Upper lobe of left lung (tissue), 6 donors: ENCODE measurements at places on chromosomes 6 and 20. TPM values are rescaled to one million over a fixed set of nuclear protein-coding genes. Genes with fewer than 3 reads are reported as not detected.

DNA sequence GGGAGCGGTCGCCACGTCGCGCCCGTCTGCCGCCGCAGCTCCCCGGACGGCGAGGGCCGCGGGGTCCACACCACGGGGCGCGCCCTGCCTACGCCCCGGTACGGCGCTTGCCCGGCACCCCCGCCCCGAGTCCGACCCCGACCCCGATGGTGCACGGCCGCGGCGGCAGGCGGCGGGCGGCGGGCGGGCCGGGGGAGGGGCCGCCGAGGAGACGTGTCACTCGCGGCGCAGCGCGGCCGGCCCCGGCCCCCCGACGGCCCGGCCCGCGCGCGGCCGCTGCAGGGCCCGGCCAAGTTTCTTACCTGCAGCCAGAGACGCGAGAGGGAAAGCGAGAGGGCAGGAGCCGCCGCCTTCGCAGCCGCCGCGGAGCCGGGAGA lies 328 bp downstream of the RRBP1 start:
- H3K4me1 ChIP-seq: peaks cover 38% of the 10 kb centered on the region
- DNase-seq: no peak
- peak overlapping the region; percentile 69 for H3K4me3 ChIP-seq
- H3K27me3 ChIP-seq: no peaks in the 10 kb centered on the region
- peak overlapping the region; percentile 95 for H3K27ac ChIP-seq

DNA sequence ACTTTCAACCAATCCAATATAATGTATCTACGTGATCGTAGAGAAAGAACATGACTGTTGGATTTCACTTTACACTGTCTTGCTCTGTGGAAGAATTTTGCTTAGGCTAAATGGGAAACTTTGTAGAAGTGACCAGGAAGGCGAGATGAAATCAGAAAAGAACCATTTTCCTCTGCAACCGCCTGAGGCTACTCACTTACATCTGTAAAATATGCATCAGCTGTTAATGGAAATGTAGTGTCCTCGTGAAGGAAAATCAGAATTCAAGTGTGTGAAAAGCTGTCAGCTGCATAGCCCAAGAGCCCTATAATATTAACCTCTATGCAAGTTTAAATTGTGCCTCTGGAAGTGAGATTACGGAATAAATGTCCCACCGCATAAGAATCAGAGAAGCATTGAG lies 277.9 kb downstream of the C6orf118 start:
- H3K4me1 ChIP-seq: no peaks in the 10 kb centered on the region
- H3K36me3 ChIP-seq: no peaks in the 10 kb centered on the region
- no peaks in the 10 kb centered on the region for H3K27me3 ChIP-seq
- no peak overlapping the region for H3K27ac ChIP-seq

DNA sequence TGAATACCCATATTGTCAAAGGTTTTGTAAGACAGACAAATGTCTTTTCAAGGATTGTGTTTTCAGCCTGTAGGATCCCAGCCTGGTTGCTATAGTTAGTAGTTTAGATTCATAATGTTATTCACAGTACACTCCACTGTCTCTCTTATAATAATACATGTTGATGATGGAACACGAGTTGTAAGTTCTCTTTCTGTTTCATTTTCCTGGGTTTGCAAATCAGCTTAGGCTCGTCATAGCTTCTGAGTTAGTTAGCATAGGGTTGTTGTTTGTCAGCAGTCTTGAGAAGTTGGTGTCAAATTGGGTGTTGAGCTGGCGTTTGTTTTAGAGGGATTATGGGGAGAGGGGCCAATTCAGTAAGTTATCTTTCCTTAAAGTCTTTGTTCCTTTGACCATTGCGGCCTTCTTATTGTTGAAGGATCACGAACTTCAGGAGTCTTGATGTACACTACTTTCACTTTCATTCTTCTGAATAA lies 45.8 kb downstream of the QKI start:
- DNase-seq: no peak
- peak overlapping the region; percentile 54 for H3K27ac ChIP-seq
- H3K27me3 ChIP-seq: no peaks in the 10 kb centered on the region

- H3K4me1 ChIP-seq: no peaks in the 10 kb centered on the region
- no peaks in the 10 kb centered on the region for H3K36me3 ChIP-seq
- no peak overlapping the region for H3K27ac ChIP-seq
Observed at GRCh38 chr6:154613137-154613676, 102.7 kb upstream of the CNKSR3 start.

- no peak for DNase-seq
- H3K36me3 ChIP-seq: no peaks in the 10 kb centered on the region
- H3K4me3 ChIP-seq: no peak overlapping the region
- H3K27ac ChIP-seq: no peak overlapping the region
- H3K4me1 ChIP-seq: no peaks in the 10 kb centered on the region
- no peaks in the 10 kb centered on the region for H3K27me3 ChIP-seq
Observed at GRCh38 chr20:47765691-47766594, 19.3 kb downstream of the SULF2 start.

DNA sequence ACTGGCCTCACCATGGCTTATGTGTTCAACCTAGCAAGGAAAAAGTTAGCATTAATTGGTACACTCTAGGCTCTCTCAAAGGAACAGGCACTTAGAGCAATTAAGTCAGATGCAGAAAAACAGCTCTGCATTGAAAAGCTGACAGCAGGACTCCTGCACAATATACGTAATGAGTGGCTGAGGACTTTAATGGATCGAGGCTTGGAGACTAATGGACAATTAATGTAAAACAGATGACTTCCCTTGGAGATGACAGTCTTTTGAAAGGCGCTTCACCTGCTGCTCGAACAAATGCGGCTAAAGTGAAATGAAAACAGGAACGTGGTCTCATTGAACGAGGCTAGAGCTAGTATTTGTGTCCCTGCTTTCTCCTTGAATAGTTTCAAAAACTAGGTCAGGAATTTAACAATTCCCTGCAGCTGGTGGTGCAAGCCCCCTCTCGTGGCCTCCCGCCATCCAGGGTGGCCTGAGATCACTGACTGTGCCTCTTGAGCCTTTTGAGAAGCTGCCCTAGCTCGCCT lies 137.1 kb downstream of the ELOVL4 start:
- no peak overlapping the region for H3K27ac ChIP-seq
- H3K36me3 ChIP-seq: no peaks in the 10 kb centered on the region
- no peak overlapping the region for H3K4me3 ChIP-seq
- no peaks in the 10 kb centered on the region for H3K27me3 ChIP-seq
- no peaks in the 10 kb centered on the region for H3K4me1 ChIP-seq

Gene RPL10A
- total RNA-seq: 974 TPM
